ENCODE measurements at places on chromosomes 2 and 18. TPM values are rescaled to one million over a fixed set of nuclear protein-coding genes. Genes with fewer than 3 reads are reported as not detected.
A peak's percentile ranks its signal among the peaks of the same experiment; 100 is the strongest.

GRCh38 chr2:31207790-31208189 lies 9.5 kb downstream of the CAPN14 start:
- DNase-seq, result no peak

- peak; percentile 27 for DNase-seq
These were observed 93.3 kb upstream of the EML6 start for GRCh38 chr2:54629914-54630857.

GRCh38 chr2:98027538-98027937 lies 31.8 kb upstream of the TMEM131 start:
- DNase-seq, result peak; percentile 85

DNA sequence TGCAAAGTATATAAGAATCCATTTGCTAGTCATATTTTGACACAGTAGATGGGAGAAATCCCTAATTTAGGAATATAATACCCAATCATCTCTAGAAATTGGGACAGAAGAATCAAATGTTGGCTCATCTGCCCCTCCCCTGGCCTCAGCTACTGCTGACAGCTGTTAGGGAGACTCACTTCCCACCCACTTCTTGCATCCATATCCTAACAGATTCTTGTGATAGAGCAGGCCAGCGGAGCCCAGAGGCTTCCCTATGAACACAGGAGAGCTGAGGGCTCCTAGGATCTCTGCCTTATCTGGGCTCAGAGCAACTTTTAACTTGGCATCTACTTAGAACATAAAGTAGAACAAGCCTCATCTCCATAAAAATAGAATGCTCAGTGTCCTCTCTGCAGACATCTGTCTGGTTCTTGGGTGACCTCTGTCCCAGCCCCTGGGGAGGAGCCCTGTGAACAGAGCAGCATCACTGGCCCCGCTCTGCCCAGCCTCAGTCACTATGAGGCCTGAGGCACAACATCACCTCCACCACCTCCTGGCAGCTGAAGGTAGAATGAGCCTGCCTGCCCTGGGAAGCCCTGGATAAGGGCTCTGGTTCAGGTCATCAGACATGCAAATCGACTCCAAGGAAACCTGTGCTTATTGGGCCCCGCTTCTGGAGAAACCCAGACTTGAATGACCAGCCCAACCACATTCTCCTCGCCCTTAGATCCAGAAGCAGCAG lies 229.7 kb downstream of the ANKRD36B start:
- DNase-seq, result no peak

Gene IL36B
- not detected for polyA plus RNA-seq

- DNase-seq, result no peak
These were observed 50.2 kb downstream of the PLEKHB2 start for GRCh38 chr2:131155208-131155855.

- DNase-seq, result no peak
These were observed 128.8 kb upstream of the SOX11 start for GRCh38 chr2:5563411-5563810.

DNA sequence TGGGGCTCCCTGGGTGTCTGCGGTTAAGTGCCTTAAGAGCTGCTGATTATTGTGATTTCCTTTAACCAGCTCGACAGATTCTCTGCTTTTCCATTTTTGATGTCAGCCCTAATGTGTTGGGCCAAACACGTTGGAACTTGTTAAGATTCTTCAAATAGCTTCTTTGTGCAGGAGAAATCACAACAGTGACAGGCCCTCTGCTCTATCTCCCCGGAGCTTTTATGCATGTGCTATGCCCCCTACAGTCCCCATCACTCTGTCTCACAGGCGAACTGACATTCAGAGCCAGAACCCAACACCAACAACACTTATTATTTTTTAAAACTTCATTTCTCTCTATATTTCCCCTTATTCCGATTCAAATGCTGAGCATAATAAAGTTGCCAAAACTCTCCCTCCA lies 371.7 kb upstream of the CELF4 start:
- no peak for DNase-seq

DNA sequence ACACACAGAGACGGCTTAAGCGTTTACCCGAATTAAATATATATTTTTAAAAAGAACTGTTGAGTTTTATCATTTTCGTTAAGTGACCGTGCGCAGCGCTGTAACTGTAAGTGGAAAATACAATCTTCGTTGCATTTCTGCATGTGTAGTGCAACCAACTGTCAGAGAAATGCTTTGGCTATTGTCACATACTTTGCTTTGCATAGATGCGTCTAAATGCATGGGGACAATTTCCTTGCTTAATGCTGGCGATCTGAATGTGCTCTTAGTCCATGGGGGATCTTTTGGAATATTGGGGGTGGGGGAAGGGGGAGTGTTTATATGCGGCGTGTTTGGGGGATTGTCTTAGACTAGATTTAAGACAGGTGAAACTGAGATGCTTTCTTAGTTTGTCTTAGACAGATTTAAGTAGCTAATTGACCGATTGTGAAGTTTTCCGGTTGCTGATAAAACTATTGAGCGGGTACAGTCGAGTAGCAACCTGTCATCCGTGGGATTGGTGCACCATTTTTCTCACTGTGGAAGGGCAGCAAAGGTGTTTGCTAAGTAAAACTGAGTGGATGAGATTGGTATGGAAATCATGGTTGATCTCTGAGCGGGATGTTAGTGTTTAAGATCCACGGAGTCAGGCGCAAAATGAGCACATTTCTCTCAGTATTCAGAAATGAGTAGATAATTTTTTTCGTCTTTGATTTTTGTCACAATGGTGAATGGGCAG lies 476 bp downstream of the VSNL1 start:
- no peak for DNase-seq

DNA sequence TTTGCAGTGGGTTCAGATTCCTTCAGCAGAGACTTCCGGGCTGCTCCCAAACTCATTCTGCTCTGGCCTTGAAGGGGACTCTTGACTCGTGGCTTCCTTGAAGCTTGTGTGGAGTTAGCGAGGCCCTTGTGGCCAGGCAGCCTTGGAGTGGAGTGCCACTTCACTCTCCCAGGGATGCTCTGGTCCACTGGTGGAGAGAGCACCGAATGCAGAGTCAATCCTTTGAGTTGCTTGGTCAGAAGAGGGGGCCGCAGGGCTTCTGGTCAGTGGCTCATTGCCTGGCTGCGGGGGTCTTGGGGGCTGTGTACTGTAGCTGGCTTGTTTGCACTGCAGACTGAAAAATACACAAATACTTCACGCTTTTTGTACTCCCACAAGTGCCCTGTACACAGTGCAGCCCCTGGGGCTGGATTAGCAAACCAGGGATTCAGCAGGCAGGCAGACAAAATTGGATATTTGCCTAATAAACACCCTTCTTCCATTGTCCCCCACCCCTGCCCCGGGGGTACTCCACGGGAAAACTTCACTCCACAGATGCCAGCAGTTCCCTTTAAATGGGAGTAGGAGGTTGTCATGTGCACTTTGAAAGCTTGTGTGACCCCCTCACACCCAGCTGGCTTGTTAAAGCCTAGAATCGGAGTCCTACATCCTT lies 3.2 kb downstream of the GLI2 start:
- no peak for DNase-seq

Gene ESPNL
- polyA plus RNA-seq, result 1.7 TPM

GRCh38 chr2:200298816-200299215 lies 7.7 kb upstream of the SPATS2L start:
- DNase-seq, result no peak

- DNase-seq, result no peak
These were observed 212.3 kb downstream of the CYP26B1 start for GRCh38 chr2:71935262-71935848.

DNA sequence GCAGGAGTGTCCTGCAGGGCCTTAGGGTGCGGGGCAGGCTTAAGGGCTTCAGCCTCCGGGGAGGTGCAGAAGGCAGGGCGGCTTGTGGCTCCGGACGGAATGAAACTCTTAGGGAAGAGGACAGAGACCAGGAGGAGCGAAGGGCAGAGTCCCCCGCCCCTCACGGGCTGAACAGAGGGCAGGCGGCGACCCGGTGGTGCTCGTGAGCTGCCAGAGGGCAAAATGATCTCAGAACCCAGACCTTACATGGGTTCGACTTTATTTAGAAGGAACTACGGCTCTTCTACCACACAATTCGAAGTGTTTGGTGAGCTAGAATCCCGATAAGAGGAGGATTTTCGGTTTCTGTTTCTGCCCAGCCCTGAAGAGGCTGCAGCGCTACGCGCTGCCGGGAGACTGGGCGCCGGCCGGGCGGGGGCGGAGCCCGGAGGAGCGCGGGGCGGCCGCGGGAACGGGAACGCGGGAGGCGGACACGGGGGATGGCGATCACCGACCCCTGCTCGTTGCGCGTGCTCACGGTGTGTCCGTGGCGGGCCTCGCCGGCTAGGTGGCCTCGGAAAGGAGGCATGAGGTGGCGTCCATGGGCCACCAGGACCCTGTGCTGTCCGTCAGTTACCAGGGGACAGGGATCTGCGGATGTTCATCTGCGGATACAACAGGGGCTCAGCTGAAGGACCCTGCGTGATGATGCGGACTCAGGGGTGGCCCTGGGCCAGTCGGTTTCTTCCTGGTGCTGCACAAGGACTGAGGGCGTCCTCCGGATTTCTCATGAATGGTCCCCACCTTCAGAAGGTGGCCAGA lies 4.2 kb upstream of the SP100 start:
- DNase-seq, result peak; percentile 81
